ENCODE measurements at places on chromosomes 3 and 15.

DNA sequence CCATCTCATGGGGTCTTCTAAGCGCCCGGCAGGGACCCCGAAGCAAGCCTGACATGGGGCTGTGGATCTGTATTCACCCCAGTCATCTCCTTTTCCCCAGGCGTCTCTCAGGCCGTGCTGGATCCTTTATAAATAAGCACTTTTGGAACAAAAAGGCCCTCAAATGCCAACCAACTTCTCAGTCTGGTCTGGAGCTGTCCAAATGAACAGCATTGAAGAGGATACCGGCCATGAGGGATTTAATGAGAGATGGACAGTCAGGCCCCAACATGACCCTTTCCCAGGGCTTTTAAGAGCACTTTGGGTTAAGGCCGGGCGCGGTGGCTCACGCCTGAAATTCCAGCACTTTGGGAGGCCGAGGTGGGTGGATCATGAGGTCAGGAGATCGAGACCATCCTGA, 89.2 kb upstream of the SPATA12 start:
- no peak for DNase-seq

DNA sequence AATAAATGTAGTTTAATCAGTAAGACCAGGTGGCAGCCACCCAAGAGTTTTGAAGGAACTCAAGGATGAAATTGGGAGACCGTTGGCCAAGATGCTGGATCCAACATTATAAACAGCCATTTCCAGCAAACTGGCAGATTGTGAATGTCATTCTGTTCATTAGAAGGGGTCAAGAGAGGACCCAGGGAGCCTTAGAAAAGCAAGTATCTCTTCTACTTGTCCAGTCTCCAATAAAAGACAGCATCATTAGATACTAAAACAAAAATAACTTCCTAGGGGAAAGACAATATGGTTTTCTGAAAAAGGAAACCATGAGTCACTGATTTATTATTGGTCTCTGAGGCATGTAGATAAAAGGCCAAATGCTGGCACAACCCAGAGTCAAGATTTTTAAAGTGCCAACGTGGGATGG, 67.9 kb downstream of the GADL1 start:
- no peak for DNase-seq

DNA sequence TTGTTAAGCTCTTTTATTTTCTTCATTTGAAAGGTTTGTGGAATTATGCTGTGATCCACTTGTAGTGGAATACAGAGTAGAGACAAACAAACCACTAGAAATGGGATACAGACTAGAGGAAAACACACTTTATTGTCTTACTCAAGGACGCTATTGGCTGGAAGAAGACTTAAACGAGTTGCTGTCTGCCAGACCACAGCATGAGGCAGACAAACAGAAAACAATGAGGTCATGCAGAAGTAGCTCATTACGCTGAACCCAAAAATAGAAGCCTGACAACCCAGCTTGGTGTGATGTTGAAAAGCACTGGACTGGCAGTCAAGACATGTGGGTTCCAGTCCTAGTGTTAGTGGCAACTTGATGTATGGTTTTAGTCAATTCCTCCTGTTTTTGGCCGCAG, 62.4 kb upstream of the P3H2 start:
- DNase-seq = no peak

GRCh38 chr15:91171334-91171733, 71.3 kb downstream of the SV2B start:
- DNase-seq = no peak

GRCh38 chr3:55160241-55160983, 232.6 kb upstream of the LRTM1 start:
- no peak for DNase-seq

GRCh38 chr3:65169961-65170360, 482.2 kb upstream of the ADAMTS9 start:
- no peak for DNase-seq

GRCh38 chr15:93150910-93151881, 62.2 kb upstream of the RGMA start:
- no peak for DNase-seq

- no peak for DNase-seq
Measured at GRCh38 chr3:58388550-58389091, 45.0 kb downstream of the PDHB start.

DNA sequence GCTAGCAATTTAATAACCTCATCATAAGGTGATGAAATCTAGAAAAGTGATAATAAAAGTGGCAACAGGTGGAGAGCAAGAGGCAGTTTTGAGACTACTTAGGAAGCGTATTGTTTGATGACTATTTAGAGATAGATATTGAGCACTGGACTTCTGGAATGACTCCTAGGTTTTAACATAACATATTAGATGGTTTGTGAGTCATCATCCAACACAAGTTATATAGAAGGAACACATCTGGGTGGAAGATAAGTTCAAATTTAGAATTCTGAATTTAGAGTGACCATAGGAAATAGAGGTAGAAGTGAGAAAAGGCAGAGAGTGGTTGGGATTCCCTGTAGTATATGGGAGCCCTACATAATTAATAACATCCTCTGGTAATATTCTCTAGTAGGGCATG, 282.8 kb upstream of the ALCAM start:
- no peak for DNase-seq

- no peak for DNase-seq
Measured at GRCh38 chr3:193771653-193772421, 178.8 kb downstream of the OPA1 start.

DNA sequence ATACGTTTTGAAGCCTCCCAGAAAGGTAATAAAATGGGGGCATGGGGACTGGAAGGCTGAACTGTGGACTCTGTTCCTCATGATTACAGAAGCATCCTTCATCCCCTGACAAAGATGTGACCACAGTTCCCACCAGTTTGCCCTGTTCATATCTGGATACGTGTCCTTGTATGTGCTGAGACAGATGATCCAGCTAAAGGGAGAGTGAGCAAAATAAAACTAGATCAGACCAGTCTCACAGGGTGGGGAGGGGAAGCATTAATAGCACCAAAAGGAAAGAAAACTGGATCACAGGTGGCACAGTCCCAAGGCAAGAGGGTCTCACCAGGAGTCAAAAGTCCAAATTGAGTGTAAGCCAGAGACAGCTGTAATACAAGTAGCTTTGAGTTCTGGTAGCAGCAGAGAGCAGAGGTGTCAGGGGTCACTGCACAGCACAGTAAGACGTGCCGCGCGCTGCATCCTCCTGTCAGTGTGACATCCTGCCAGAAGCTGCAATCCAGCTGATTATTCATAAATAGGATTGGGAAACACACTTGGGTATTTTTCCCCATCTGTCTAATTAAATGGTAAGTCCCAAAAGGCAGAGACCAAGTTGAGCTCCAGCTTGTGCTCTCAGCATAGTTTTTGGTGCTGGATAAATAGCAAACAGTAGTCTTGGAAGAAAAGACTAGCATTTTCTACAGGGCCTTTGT, 560.0 kb upstream of the CFAP20DC start:
- DNase-seq = no peak

DNA sequence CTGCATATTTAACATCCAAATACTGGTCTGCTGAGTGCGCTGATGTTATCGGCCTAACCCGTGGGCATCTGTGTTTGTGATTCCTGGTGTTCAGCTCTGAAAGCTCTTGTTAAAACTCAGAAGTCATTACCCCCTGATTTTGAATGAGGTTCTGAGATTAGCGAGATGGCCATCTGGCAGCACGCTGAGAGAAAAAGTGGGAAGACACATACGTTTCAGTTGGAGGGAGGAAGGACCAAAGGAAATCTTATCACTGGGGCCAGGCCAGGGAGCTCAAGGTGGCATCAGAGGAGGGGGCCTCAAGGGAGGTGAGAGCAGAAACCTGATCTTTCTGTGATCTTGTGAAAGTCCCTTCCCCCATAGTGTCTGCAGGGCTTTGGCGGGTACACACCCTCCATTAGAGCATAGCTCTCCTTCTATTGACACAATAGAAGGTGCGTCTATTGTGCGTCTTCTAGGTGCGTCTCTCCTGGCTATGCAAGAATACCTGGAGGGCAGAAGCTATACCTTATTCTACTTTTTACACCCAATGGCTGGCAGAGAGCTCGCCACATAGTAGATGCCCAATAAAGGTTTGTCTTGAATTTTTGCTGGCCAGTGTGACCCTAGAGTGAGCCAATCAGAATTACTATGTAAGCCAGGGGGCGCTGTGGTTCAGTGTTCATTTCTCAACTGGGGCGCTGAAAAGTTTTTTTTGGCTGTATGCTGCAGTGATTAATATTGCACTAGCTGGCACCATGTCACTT, 182.4 kb downstream of the SHQ1 start:
- DNase-seq = peak; percentile 34

DNA sequence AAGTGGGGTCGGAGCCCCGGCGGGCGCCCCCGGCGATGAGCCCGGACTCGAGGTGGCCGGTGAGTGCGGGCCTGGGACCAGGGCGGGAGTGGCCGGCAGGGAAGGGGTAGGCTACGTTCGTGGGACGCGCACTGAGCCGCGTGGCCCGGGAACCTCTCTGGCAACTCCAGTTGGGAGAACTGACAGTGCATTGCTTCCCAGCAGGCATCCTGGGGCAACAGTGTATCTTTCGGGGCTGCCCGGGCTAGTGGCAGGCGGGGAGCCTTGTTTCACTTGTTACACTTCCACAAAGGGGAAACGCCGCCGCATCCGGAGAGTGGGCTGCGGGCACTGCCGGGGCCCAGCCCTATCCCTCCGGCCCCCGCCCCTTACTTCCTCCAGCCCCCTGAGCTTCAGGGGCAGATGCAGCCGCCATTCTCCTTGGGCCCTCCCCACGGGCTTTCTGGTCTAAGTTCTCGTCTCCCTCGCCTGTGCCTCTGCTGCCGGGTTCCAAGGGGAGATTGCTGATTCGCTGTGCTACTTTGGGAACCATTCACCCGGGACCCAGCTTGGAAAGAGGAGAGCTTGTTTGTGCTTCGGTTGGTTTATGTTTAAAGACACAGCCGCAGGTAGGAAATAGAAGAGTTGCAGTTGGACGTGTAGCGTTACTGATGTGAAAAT, 675 bp downstream of the BRPF1 start:
- DNase-seq = peak; percentile 32

DNA sequence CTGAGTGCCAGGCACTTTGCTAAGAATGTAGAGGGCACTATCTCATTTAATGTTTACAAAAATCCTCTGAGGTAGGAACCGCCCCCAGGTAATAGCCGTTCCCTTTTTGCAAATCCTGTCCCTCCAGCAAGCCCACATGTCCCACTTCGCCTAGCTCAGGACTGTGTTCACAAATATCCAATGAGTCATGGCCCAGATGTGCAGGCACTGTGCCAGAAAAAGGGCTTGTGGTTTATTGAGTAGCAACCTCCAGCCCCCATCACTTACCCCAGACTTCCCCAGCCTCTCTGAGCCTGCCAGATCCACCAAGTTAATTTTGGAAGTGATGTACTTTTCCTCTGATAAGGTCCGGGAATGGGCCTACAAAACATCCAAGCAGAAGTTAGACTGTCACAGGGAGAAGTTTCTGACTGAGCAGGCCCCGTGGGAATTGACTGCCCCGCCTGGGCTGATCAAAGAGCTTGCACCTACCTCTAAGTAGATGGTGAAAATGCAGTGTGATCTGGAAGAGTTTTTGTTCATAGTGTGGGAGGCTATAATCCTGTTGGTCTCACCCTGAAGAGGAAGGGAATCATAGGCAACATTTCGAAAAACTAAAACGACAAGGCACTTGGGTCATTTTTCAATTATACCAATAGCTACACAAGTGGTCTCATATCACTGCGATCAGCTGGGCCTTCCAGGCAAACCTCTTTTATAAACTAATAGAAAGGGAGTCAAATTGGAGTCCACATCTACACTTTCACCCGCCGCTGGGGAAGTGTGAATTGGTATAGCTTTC, 15.7 kb downstream of the KIF9 start:
- DNase-seq = no peak

DNA sequence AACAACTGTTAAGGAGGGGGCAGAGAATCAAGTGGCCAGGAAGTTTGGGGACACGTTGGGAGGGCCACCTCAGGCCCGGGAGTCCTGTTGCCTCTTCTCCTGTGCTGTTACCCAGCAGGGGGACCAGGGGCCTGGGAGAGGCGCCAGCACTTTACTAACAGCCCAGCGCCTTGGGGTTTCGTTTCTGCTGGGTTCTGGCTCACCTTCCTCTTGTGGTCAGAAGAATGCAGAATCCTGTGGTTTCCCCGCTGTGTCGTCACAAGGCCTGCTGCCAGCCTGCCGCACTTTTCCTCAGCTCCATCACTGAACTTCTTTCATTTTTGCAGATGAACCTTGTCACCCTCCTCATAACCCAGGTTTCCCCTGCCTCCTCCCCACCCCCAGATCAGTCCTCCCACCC, 67.7 kb downstream of the SLC30A4 start:
- peak; percentile 54 for DNase-seq

- no peak for DNase-seq
Measured at GRCh38 chr3:124758851-124759635, 28.8 kb downstream of the UMPS start.

GRCh38 chr3:153829606-153830170, 291.5 kb upstream of the ARHGEF26 start:
- DNase-seq = no peak

DNA sequence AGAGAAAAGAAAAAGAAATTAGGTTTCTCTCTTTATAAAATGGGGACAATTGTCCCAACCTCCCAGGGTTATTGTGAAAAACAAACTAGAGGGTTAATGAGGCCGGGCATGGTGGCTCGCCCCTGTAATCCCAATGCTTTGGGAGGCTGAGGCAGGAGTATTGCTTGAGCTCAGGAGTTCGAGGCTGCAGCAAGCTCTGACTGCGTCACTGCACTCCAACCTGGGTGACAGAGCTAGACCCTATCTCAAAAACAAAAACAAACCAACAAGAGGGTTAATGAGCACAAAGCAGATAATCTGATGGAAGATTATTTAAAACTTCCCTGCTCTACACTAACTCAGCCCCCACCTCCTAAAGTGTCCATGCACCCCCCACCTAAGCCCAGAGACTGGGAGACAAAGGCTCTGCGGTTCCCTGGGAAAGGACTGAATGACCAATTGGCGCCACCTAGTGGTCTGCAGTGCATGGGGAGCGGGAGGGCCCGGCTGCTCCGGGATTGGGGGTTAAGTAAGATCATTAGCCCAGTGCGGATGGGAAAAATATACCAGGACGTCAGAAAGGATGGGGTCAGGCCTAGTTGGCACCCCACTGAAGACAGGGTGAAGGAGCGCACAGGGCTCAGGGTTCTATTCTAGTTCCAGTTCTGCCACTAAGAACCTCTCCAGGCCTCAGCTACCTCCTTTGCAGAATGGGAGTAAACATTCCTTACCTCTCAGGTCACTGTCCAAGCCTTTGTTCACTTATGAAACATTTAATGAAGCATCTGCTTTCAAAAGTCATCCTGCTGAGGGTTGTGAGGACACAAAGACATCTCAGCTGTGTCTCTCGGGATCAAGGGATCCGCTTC, 15.6 kb downstream of the PIF1 start:
- DNase-seq = peak; percentile 63

DNA sequence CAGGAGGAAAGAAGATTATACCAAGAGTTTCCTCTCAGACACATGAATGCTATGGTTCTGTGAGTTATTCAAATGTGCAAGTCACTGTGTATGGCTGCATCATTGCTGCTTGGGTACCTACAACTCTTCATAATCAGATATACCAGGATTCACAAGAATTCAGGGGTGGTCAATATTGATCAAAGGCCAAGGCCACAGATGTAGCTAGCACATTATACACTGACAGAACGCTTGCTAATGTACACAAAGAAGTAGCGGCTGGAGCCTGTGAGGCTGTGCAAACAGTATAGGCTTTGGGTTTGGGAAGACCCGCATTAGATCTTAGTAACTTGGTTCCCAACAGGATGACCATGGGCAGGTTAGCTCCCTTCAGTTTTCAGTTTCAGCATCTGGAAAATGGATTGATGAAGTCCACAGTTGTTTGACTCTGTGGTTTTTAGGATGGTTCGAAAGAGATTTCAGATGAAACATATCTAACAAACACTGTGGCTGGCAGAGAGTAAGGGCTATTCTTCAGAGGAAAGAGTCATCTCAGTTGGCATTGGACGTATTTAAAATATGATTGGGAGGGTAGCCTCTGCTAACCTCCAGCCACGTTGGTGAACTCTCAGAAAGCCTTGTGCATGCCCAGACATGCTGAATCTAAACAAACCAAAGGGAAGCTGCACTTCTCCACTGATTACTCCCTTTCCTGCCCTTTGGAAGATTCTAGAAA, 748.7 kb upstream of the CFAP20DC start:
- DNase-seq = no peak

All from stimulated activated naive CD4-positive, alpha-beta T cell treated with Interleukin-2 at 50 U/mL for 16 hours (primary cell).